ENCODE measurements at places on chromosomes 7 and 10. TPM values are rescaled to one million over a fixed set of nuclear protein-coding genes. Genes with fewer than 3 reads are reported as not detected.

GRCh38 chr10:50025627-50026026 lies 37.4 kb downstream of the AGAP6 start:
- DNase-seq, result no peak

The RTKN2 gene
- 0.48 TPM for polyA plus RNA-seq

DNA sequence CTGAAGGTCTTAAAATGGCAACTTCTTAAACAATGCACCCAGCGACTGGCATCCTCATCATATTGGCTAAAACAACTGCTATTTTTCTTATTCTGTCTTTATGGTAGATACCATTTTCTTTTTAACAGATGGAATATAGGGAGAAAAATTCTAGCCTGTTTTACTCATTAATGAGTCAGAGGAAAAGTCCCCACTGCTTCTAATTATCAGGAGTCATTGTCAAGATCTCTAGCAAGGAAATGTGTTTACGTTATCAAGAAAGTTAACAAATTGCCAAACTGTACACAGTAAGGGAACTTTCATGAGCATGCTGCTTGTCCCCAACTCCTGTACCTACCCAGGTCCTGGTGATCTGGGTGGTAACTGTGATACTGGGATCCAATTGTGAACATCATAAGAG lies 117.7 kb upstream of the KIAA1217 start:
- no peak for DNase-seq

The GPER1 gene
- 2.3 TPM for polyA plus RNA-seq

GRCh38 chr10:80474597-80474910 lies 20.4 kb downstream of the TSPAN14 start:
- DNase-seq, result no peak

DNA sequence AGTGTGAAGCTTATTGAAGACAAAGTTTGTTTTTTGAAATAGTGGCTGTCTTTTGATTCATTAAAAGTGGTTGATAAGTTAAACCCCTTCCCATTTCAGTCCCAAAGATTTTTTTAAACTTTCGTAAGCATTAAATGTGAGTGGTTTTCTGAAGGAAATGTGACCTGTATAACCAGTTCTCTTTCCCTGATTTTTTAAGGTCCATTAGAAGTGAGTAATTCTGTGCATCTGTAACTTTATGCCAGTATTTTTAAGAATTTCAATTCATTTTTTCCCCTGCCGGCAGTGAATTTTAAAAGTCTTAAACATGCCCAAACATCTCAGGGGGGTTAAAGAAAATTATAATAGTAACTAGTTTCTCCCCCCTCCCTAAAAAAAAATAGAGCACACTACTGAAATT lies 254.6 kb upstream of the SP8 start:
- DNase-seq, result no peak

The TEX47 gene
- polyA plus RNA-seq, result not detected

GRCh38 chr10:66958466-66958865 lies 32.6 kb downstream of the LRRTM3 start:
- DNase-seq, result no peak

DNA sequence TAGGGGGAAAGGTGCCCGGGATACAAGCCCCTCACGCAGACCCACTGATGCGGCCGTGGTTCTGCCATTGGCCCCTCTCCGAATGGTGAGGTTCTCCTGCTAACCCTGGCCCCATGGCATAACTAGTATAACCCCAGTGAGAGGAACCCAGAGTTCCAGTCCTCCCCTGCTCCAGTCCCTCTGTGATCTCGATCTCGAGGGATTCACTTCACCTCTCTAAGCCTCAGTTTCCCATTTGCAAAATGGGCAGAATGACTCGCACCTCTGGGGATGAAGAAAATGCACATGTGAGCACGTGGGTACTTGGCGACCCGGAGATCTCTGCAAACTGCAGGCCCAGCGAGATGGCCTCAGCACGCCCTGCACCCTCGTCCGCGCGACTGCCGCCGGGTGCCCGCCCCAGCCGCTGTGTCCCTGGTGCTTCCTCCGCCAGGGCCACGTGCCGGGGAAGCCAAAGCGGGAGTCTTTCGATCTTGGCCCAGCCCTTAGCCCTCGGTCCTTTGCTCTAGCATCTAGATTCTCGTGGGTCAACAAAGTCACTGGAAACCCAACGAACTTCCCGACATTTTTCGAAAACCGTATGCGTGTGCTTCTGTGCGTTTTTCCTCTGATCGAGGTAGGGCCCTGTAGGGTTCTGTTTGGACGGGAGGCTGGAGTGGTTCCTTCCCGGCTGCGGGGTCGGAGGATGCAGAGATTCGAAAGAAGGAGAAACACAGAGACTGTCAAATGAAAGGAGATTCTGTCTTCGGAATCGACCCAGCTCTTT lies 169.8 kb downstream of the UBE2H start:
- DNase-seq, result peak; percentile 11

DNA sequence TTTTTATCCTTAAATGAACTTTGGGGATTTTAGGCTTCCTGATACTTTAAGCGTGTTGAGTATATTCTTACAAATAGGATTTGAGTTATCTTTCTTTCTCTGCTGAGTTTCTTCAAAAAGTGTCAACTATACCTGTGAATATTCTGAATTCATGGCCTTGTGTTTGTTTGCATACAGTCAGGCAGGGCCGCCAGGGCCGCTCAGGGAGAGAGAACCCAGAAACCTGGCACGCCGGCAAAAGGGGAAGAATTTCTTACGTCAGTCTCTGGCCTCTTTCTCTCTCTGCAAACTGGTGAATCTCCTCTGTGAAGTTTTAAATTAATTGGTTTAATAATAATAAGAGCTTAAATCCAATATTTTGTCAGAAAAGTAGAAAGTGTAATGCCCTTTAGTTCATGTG lies 29.3 kb upstream of the BNIP3 start:
- DNase-seq, result no peak

DNA sequence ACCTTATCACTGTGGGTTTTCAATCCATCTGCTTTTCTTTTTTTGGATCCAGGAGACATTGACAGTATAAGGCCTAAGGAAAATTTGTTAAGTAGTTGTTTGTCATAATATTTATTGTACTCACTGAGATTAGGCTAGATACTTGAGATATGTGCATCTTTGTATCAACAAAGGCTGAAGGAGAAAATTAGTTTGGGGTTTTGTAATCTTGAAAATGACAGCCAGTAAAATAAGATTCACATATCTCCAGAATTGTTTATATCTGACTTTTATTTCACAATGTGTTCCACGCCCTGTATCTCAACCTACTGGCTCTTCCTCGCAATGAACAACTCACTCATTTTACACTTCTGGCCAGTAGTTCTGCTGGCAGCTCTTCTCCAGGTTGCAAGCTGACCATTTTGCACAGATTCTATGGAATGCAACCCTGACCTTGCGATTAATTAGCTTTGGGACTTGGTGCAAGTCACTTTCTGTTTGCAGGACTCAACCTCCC lies 132.7 kb downstream of the GATA3 start:
- DNase-seq, result no peak

DNA sequence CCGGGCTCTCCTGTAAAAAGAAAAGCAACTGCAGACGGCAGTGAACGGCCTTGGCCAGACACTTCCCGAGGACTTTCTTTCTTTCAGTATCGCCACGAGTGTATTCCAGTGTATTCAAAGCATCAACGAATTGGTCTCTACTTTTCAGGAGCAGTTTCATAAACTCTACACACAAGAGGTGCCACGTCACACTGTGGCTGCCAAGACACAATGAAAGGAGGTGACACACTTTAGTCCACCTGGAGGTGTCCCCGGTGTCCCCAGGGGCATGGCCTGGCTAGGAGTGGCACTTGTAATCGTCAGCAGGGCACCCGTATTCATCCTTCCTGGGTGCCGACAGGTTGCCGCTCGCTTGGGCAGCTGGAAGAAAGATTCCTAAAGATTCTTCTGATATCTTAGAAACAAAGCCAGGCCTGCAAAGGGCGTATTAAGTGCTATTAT lies 5.0 kb downstream of the TNS3 start:
- no peak for DNase-seq

- DNase-seq, result no peak
Observed at GRCh38 chr10:88792661-88793060, 9.9 kb upstream of the LIPM start.

The SPDYE2 gene
- not detected for polyA plus RNA-seq

- no peak for DNase-seq
Observed at GRCh38 chr7:452226-452751, 67.4 kb downstream of the PDGFA start.

GRCh38 chr7:117067340-117067739 lies 114.0 kb downstream of the ST7 start:
- no peak for DNase-seq

DNA sequence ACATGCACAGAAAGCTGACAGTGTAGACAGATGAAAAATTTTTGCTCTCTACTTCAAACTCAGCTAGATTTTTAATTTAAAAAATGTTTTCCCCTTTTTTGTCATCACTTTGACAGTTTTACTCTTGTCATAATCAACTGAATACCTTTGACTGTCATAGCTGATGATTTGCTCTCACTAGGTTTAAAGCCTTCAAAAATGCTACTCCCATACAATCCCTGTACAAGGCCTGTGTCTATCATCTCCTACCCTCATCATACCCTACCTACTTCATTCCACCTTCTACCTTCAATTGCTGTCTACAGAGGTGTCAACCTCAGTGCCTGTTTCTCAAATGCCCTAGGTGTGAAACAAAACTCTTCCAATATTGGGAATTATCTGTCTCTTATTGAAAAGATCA lies 230.3 kb downstream of the SEMA3A start:
- DNase-seq, result no peak

DNA sequence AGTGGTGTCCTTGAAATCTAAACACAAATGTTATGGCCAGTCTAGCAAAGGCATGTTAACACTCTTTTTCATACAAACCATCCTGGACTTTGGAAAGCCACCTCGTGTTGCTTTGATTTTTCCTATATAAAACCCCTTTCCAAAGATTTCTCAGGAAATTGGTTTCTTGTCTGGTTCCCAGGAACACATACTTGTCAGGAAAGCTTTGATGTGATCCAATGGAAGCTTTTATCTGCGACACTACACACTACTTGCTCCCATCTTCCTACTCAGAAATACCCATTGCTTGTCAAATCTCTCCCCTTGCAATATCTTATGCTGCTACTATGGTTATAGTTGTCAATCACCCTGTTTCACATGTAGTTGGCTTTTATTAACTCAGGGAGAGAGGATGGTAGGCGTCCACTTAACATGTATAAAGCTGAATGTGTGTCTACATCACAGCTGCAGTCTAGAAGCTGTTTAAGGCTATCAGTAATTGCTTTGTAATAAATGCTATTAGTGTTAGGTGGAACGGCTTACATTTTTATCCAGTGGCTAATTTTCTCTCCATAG lies 189.6 kb downstream of the GPAM start:
- no peak for DNase-seq

DNA sequence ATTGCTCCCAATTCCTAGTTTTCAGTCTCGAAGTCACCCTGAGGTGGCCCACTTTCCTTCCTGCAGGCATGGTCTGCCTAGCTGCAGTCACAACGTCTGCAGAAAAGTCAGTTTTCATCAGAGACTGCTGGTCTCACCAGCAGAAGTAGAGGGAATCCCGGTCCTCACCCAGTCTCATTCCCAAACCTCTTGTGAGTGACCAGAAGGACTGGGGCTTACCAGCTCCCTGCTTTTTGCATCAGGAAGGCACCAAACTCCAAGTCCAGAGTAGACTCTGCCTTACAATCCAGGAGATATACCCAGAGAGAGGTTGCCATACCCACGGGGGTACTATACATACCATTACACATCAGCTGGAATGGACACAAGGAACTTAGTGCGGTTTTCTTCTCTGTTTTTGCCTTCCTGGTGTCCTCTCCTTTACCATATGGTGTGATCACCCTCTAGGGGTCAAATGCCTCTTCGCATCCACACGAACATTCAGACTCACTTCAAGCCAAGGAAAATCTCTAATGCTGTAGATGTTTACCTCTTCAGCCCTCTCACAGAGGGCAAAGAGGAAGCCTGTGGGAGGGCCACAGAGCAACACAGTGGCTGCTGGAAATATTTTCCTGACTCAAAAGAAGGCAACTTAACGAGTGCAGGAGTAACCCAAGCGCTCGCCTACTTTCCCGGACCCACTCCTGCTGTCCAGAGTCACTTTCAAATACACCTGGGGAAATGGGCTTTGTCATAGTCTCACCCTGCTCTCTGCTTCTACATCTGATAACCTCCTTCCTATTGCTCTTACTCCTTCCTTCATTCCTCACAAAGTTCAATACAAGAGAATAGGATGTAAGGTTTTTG lies 220.9 kb downstream of the C7orf25 start:
- DNase-seq, result peak; percentile 32
